ENCODE measurements at places on chromosomes 16 and 17. TPM values are rescaled to one million over a fixed set of nuclear protein-coding genes. Genes with fewer than 3 reads are reported as not detected.

DNA sequence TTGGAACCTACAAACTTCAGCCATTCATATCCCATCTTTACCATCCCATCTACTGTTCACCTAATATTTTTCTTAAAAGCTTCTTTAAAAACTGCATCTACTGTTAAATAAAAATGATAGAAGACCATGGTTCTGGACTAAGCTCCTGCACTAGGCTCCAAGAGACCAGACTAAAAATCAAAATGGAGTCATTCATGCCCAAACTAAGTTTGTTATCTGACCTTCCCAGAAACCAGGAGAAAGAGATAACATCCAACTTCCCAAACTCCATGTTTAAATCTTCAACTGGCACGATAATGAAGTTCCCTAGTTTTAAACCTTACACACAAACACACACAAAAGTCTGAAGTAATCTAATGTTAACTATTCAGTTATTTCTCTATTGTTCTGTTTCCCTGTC lies 13.8 kb downstream of the DCUN1D3 start:
- no peaks in the 10 kb centered on the region for H3K27me3 ChIP-seq
- H3K4me3 ChIP-seq: no peak overlapping the region
- H3K27ac ChIP-seq: no peak overlapping the region
- H3K4me1 ChIP-seq: peaks cover 6% of the 10 kb centered on the region
- DNase-seq: no peak
- no peaks in the 10 kb centered on the region for H3K36me3 ChIP-seq

GRCh38 chr17:37088913-37089312 lies 140.2 kb downstream of the AATF start:
- no peak overlapping the region for H3K4me3 ChIP-seq
- no peak overlapping the region for H3K27ac ChIP-seq
- DNase-seq: no peak

DNA sequence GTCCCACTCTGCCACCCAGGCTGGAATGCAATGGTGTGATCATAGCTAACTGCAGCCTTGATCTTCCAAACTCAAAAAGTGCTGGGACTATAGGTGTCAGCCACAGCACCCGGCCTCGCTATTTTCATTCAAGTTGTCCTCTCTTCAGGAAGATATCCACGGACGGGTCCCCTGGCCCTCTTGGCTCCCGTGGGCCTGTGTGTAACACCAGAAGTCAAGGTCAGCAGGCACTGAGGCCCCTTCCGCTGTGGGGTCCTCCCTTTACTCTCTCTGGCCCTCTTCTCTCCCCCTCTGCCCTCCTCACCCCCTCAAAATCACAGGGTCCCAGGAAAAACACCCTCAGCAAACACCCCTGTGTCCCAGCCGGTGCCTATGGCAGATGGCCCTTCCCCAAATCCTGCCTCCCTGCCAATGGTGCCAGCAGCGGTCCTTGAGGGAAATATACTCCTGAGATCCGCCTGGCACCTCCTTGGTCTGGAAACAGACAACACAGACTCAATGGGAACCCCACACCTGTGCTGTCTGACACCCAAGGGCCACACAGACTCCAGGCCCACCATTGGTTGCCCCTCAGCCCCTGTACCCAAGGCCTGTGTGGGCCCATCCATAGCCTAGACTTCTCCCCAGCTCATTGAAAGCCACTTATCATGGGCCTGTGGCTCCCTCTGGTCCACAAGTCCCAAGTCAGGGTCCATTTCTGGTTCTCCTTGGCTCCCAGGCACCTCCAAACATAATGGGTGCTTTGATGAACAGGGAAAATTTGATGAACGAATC lies 221.5 kb downstream of the ZNF423 start:
- no peaks in the 10 kb centered on the region for H3K27me3 ChIP-seq
- DNase-seq: no peak

GRCh38 chr17:64707050-64707591 lies 45.0 kb upstream of the SMURF2 start:
- H3K36me3 ChIP-seq: no peaks in the 10 kb centered on the region
- H3K4me3 ChIP-seq: no peak overlapping the region
- peak overlapping the region; percentile 34 for H3K27ac ChIP-seq
- no peaks in the 10 kb centered on the region for H3K4me1 ChIP-seq
- no peaks in the 10 kb centered on the region for H3K27me3 ChIP-seq

Gene WDR90
- total RNA-seq: 72.2 TPM

DNA sequence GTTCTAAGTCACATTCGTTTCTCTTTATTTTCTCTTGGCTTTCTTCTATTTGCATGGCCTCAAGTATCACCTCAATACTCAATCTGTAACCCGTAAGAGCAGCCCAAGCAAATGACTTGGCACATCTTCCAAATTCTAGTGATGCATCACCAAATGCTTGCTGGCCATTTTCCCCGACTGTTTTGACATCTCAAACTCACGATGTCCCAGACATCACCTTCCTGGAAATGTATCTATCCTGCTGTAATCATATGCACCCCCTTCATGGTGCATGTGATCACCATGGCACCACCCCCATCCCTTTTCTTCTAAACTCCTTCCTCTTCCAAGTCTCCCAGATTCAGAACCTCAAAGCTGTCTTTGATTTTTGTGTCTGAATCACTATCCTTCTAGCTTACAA lies 24.0 kb upstream of the ABCA5 start:
- no peaks in the 10 kb centered on the region for H3K27me3 ChIP-seq
- no peaks in the 10 kb centered on the region for H3K36me3 ChIP-seq
- no peak for DNase-seq
- no peak overlapping the region for H3K27ac ChIP-seq
- H3K4me3 ChIP-seq: no peak overlapping the region
- H3K4me1 ChIP-seq: no peaks in the 10 kb centered on the region

DNA sequence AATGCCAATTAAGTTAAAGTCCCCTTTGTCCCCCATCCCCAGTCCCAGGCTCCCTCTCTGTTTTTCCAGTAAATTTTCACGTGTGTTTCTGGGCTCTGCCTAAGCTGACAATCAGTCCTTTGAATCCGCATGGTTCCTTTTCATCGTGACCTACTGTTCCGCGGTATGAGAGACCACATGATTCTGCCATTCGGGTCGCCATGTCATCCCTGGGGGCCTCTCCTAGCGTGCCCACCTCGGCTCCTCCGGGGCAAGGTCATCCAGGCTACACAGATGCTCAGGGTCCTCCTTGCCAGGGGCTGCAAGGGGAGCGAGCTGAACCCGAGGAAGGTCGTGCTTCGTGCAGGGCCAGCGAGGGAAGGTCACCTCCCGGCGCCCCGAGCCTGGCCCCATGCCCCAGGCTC lies 157.6 kb downstream of the RAB11FIP4 start:
- no peaks in the 10 kb centered on the region for H3K27me3 ChIP-seq
- H3K4me3 ChIP-seq: peak overlapping the region; percentile 77
- peak overlapping the region; percentile 93 for H3K27ac ChIP-seq
- no peak for DNase-seq
- no peaks in the 10 kb centered on the region for H3K4me1 ChIP-seq
- H3K36me3 ChIP-seq: no peaks in the 10 kb centered on the region

DNA sequence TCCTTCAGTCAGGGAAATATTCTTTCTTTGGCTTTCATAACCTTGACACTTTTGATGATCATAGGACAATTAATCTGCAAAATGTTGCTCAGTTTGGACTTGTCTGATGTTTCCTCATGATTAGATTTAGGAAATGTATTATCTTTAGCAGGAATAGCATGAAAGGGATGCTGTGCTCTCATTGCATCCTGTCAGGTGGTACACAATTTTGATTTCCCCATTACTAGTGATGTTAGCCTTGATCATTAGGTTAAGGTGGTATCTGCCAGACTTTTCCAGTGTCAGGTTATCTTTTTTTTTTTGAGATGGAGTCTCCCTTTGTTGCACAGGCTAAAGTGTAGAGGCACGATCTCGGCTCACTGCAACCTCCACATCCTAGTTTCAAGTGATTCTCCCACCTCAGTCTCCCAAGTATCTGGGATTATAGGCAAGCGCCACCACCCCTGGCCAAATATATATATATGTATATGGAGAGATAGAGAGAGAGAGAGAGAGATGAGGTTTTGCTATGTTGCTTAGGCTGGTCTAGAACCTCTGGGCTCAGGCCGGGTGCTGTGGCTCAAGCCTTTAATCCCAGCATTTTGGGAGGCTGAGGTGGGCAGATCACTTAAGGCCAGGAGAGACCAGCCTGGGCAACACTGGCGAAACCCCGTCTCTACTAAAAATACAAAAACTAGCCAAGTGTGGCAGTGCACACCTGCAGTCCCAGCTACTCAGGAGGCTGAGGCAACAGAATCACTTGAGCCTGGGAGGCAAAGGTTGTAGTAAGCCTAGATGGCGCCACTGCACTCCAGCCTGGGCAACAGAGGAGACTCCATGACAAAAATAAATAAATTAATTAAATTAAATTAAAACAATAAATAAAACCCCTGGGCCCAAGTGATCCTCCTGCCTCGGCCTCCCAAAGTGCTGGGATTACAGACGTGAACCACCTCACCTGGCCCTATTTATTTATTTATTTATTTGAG lies 15.8 kb upstream of the CAVIN1 start:
- no peaks in the 10 kb centered on the region for H3K36me3 ChIP-seq
- no peak for DNase-seq
- H3K27me3 ChIP-seq: no peaks in the 10 kb centered on the region
- no peak overlapping the region for H3K27ac ChIP-seq

- no peaks in the 10 kb centered on the region for H3K36me3 ChIP-seq
- DNase-seq: no peak
- H3K27ac ChIP-seq: peak overlapping the region; percentile 59
- H3K4me3 ChIP-seq: peak overlapping the region; percentile 27
These were observed 12.4 kb downstream of the TAT start for GRCh38 chr16:71564335-71564967.

Gene WNK4
- total RNA-seq: 1.7 TPM

DNA sequence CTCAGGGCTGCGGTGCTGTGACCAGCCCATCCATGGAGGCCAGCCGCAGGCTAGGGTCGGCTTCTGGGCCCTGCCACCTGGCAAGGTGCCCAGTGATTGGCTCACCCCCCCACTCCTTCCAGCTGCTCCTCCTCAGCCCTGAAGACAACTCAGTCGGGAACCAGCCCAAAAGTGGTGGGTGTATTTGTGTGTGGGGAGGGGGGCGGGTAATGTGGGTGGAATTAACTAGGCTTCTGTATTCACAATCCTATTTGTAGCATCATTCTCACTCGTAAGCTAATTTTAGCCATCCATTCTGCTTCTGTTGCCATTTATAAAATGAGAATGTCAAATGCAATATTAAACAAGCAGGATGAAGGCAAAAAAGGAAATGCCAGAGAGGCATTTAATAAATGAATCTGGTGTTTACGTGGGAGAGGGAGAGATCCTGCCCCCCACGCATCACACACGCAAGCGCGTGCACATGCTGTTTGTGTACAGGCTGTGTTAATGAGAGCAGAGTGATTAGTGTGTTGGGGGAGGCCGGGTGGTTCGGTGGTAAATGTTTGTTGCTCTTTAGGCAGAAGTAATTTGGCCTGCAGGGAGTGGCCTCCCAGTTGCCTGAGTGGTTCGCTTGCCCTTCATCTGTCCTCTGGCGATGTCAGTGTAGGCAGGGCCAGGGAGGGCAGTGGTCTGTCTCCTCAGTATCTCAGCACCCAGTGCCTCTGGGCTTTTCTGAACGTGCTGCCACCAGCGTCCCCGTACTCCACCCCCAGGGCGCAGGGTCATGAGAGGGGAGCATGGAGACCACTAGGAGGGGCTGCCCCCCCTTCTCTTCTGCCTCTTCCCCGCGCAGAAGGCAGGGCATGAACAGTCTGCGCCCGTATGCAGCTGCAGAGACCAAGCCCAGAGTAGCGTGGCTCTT lies 140.1 kb downstream of the CCDC182 start:
- H3K4me3 ChIP-seq: no peak overlapping the region
- peak; percentile 45 for DNase-seq
- peak overlapping the region; percentile 24 for H3K27ac ChIP-seq

Gene PRR11
- total RNA-seq: 5.5 TPM

Gene C16orf96
- 0.26 TPM for total RNA-seq

- DNase-seq: no peak
- no peaks in the 10 kb centered on the region for H3K4me1 ChIP-seq
- no peak overlapping the region for H3K4me3 ChIP-seq
- no peaks in the 10 kb centered on the region for H3K27me3 ChIP-seq
- H3K27ac ChIP-seq: no peak overlapping the region
These were observed 20.8 kb downstream of the GGA3 start for GRCh38 chr17:75240394-75241142.

DNA sequence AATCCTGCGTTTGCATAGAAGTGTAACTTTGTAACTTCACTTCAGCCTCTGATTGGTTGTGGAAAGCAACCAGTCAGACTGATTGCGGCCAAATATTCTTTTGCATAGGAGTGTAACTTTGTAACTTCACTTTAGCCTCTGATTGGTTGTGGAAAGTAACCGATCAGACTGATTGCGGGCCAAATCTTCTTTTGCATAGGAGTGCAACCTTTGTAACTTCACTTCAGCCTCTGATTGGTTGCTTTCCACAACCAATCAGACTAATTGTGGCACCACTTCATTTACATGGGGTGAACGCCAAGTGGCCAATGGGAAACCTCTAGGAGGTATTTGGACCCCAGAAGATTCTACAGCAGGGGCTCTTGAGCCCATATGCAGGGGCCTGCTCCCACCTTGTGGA lies 1.8 kb upstream of the TMEM98 start:
- no peak for DNase-seq
- no peak overlapping the region for H3K4me3 ChIP-seq
- H3K36me3 ChIP-seq: no peaks in the 10 kb centered on the region
- no peaks in the 10 kb centered on the region for H3K27me3 ChIP-seq
- H3K4me1 ChIP-seq: no peaks in the 10 kb centered on the region

- no peaks in the 10 kb centered on the region for H3K36me3 ChIP-seq
- H3K4me3 ChIP-seq: peak overlapping the region; percentile 94
- H3K27ac ChIP-seq: peak overlapping the region; percentile 96
- no peaks in the 10 kb centered on the region for H3K27me3 ChIP-seq
- peak; percentile 40 for DNase-seq
These were observed 518 bp downstream of the SH2B1 start for GRCh38 chr16:28863929-28864793.

Gene UNC45B
- 0.21 TPM for total RNA-seq

DNA sequence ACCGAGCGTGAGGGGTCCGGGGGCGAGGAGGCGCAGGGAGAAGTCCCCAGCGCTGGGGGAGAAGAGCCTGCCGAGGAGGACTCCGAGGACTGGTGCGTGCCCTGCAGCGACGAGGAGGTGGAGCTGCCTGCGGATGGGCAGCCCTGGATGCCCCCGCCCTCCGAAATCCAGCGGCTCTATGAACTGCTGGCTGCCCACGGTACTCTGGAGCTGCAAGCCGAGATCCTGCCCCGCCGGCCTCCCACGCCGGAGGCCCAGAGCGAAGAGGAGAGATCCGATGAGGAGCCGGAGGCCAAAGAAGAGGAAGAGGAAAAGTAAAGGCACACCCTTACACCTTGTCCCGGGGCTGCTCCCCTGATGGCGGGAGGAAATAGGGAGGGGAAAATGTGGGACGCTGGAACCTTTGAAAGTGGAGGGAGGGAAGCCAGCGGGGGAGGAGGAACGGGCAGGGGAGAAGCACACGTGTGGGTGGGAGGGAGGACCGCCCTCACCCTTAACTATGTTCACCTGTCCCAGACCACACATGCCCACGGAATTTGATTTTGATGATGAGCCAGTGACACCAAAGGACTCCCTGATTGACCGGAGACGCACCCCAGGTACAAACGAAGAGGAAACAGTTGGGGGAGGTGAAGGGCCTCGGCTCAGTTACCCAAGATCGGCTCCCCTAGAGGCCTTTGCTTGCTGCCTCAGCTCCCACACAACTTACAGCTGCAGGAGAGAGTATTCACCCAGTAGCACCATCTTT lies 916 bp downstream of the PAGR1 start:
- DNase-seq: peak; percentile 65
- no peaks in the 10 kb centered on the region for H3K36me3 ChIP-seq
- no peaks in the 10 kb centered on the region for H3K4me1 ChIP-seq
- no peaks in the 10 kb centered on the region for H3K27me3 ChIP-seq
- peak overlapping the region; percentile 96 for H3K27ac ChIP-seq
- H3K4me3 ChIP-seq: peak overlapping the region; percentile 72

Gene XYLT1
- total RNA-seq: 23.8 TPM

Measured in uterus (tissue), 4 donors.